ENCODE measurements at places on chromosomes 7 and 10.

- DNase-seq: no peak
Measured at GRCh38 chr10:12631216-12631615, 281.9 kb downstream of the CAMK1D start.

- DNase-seq: no peak
Measured at GRCh38 chr7:111363099-111363498, 199.2 kb downstream of the IMMP2L start.

GRCh38 chr7:154767821-154768415 lies 235.0 kb downstream of the PAXIP1 start:
- DNase-seq: no peak

- DNase-seq: no peak
Measured at GRCh38 chr10:49362596-49363260, 33.2 kb downstream of the DRGX start.

DNA sequence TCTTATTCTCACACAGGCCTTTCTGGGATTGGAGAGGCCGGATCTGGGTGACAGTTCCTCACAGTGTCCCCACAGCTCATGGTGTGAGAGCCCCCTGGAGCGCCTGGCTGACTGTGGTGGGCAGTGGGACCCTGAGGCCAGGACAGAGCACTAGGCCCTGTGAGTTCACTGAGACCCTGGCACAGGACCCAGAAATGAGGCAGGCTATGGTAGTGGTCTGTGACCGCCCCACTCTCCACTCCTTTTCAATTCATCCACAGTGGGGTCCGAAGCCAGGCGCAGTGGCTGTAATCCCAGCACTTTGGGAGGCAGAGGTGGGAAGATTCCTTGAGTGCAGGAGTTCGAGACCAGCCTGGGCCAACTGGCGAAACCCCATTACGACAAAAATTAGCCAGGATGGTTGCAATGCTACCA lies 95.9 kb upstream of the TNRC18 start:
- DNase-seq: no peak

DNA sequence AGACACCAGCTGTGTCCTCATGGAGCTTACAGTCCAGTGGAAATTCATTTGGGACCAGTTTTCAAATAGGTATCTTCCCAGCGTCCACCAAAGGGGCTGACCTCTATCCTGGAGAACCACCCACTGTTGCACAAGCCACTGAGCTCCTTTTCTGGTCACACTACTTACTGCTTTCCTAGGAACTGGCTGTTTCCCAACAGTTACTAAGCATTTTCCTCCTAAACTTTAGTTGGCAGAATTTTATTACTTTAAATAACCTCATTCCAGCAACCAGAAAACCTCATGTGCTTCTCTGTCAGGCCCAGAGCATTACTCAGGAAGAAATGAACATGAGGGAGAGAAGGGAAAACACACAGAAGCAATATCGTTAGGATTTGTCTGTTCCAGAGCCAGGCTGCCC lies 183.1 kb downstream of the GPAM start:
- DNase-seq: no peak

DNA sequence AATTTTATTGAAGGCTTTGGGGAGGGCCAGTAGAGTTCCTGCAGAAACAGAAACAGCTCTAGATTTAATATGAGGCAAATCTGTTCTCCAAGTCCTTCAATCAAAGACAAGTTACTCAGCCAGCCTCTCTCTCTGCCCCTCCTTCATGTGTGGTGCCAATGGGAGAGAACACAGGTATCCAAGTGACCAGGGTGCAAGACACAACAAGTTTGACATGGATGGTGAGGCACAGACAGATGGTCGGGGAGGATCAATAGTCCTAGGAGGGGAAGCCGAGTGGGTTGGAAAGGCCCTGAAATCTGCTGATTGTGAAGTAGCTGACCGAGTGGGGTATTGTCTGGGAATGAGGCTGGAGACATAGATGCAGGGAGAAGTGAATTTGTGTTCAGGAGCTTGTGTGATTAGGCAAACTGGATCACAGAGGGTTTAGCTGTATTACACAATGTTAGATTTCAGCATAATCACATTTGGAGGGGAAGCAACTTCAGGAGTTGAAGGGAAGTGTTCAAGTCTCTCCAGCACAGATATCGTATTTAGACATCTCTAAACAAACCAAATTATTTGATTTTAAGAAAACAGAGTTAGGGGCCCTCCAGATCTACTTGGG lies 1.5 kb downstream of the GIMAP1 start:
- DNase-seq: no peak

GRCh38 chr10:86523348-86523747 lies 1.8 kb upstream of the WAPL start:
- DNase-seq: peak; percentile 7

- peak; percentile 78 for DNase-seq
Measured at GRCh38 chr7:99142727-99143520, 984 bp downstream of the SMURF1 start.

GRCh38 chr7:28093623-28094232 lies 86.9 kb downstream of the JAZF1 start:
- DNase-seq: no peak

DNA sequence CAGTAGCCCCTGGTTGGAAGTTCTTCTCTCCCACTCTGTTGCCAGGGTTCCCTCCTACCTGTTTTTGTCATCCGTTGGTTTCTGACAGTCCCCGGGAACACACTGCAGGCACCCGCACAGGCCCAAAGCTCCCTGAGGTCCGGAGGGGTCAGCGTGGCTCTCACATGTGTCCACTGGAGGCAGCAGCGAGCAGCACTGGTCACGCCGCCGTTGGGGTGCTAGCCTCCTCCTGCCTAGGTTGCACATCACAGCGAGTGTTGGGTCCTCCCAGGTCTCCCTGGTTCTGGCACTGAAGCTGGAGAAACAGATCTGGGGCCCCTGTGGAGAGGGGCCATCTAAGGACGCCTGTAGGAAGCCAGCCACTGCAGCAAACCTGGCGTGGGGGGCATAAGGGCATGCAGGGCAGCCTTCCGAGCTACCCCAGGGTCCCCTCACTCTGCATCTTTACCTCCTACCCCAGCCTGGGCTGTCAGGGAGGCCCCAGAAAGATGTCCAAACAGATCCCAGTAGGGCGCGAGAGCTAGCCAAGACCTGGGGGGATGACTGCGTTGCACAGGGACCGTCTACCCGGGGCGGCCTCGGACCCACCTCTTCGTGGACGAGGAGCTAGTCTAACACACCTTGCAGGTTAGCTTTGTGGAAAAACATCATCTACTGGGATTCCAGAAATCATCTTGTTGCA lies 28.9 kb downstream of the LRRC27 start:
- no peak for DNase-seq

- DNase-seq: no peak
Measured at GRCh38 chr7:128267595-128267924, 26.5 kb downstream of the LEP start.

DNA sequence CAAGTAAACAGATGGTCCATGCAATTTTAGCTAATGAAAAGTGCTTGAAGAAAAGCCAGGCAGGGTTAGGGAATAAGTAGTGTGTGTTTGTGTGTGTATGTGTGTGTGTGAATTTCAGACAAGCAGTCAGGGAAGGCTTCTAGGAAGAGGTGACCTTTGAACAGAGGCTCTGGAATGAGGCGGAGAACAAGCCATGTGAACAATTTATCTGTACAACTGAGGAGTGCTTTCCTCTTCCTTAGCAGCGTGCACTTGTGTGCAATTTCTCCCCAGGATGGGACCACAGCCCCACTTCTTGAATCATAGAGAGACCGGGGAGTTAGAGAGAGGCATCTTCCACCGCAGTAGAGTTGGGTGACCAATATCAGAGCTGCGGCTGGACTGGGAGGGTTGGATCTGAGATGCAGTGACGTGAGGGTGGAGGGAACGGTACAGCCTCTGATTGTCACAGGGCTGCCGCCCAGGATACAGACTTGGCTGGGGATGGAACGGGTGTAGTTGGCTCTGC lies 69.2 kb upstream of the FAM171A1 start:
- no peak for DNase-seq

GRCh38 chr10:87685832-87686574 lies 26.3 kb downstream of the PAPSS2 start:
- DNase-seq: no peak

DNA sequence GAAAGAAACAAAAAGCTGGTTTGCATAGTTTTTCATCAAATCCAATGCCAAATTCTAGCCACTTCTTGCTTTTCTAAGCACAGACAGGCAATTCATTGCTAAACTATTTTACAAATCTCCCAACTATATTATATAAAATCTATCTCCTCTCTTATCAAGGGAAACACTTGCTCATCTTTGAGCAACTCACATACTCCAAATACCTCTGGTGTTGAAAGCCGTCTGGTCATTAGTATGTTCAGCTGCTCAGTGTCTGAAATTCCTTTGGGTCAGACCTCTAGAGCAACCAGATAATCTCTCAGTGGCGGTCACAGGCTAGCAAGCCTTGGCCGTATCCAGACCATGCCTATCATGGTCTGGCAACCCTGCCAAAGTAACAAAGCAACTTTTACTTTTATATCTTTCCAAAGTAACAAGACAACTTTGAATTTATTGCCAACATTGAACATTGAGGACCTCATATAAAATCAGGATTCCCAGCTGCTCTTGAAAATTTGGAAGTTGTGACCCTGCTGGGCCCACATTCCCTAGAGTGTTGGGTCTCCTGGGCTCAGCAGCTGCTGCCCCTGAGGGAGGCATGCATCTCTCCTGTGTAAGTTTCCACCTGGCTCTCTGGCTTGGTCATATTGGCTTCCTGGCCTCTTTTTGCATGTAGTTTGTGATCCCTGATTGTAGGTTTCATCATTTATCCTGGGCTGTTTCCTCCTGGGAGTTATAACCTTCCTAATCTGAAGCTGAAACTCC lies 56.8 kb upstream of the LANCL2 start:
- DNase-seq: no peak

DNA sequence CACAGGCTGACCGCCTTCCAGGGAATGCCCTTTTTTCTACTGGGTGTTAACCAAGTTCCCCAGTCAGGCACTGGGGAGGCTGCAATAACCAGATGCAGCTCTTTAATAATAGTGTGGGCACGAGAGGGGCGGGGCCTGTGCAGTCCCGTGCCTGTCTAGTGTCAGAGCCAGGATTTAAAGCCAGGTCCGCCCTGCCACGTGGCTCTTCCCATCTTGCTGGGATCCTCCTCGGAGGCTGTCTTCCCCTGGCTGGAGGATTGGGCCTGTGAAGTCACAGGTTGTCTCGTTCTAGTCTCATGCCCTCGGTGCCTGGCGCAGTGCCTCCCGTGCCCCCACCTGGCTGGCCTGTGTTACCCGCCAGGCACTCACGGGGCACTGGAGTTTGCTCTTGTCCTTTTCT lies 25.2 kb downstream of the TMEM120A start:
- DNase-seq: peak; percentile 69

- no peak for DNase-seq
Measured at GRCh38 chr10:11697718-11698527, 44.3 kb upstream of the ECHDC3 start.

All from C1 segment of cervical spinal cord (tissue), 14 donors.